ENCODE measurements at places on chromosomes 7 and 10.

DNA sequence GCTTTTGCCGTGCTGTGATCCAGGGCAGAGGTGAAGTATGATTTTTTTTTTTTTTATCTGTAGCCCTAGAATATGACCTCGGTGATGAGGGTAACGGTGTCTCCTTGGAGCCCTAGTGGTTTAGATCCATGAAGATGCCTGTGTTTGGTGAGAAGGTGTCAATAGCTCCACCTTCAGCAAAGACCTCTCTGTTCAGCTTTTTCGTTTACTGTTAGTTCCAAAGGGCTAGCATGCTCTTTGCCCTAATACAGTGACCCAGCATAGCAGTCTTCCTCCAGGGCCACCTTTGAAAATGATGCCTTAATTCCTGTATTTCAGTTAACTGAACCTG lies 746 bp upstream of the MRPS16 start:
- no peak for DNase-seq

- no peak for DNase-seq
These were observed 21.5 kb downstream of the PAX2 start for GRCh38 chr10:100766693-100767421.

GRCh38 chr10:72162978-72163377 lies 52.8 kb upstream of the ANAPC16 start:
- no peak for DNase-seq

DNA sequence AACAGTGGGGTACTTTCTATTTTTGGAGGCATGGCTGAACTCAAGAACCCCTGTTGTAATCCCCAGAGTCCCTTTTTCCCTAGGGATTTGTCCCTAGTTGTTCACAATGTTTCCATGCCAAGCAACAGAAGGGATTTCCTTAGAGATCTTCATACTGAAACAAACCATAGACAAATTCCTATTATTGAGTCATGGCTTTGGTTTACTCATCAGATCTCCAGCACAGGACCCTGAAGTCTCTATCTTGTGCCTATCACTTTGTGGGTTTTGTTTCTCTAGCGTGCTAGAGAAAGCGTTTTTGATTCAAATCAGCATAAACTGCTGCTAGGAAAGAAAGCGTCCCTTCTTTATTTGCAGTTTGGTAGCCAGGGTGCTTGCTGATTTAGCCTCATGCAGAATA lies 165.0 kb downstream of the BAMBI start:
- no peak for DNase-seq

DNA sequence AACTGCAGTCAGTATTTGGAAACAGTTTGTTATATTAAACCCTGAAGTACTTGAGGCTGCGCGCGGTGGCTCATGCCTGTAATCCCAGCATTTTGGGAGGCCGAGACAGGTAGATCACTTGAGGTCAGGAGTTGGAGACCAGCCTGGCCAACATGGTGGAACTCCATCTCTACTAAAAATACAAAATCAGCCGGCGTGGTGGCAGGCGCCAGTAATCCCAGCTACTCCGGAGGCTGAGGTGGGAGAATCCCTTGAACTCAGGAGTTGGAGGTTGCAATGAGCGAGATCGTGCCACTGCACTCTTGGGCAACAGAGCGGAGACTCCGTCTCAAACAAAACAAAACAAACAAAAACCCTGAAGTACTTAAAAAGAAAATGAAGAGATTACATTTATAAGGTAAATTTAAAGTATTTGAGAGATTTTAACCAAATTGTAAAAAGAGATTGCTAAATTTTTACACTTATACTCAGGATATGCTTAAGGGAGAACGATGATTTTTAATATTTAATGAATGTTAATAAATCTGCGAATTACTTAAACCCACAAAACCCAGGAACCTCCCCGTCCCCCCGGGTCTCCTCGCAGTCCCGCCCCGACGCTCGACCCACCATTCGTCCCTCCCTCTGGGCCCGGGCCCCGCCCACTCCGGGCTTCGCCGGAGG lies 425 bp upstream of the MTG1 start:
- DNase-seq: no peak

- DNase-seq: no peak
These were observed 128.5 kb downstream of the PLCE1 start for GRCh38 chr10:94122211-94122610.

DNA sequence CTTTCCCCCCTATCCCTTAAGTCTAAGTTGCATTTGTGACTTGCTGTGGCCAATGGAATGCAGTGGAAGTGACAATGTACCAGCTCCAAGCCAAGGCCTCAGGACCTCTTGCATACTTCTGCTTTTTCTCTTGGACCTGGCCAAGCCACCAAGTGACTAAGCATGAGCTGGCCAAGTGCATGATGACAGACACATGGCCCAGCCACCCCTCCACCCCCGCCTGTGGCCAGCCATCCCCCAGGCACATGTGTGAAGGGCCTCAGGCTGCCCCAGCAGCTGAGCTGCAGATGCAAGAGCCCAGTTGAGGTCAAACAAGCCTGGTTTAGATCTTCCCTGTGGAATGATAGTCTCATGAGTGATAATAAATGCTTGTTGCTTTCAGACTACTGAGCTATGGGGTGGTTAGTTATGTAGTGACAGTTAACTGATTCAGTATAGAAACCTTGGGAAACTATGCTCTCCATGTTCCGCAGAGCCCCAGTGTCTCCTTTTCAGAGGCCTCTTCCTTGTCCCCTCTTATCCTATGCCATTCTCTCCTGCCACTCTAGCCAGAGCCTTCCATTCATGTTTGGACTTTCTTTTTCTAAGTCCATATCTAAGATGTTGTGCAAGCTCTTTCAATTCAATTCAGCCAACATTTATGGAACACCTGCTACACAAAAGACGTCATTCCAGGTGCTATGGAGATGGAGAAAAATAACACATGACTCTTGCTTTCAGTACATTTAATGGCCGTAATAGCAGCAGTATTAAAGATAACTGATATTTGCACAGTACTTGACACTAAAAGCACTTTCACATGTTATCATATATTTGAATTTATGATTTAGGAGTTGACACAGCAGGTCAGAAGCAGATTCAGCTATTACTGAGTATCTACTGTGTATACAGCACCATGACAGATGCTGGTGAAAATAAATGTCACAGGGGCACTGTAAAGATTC lies 55.5 kb upstream of the LOXL4 start:
- DNase-seq: peak; percentile 84

GRCh38 chr7:151448261-151449252 lies 8.6 kb upstream of the CRYGN start:
- DNase-seq: peak; percentile 41

DNA sequence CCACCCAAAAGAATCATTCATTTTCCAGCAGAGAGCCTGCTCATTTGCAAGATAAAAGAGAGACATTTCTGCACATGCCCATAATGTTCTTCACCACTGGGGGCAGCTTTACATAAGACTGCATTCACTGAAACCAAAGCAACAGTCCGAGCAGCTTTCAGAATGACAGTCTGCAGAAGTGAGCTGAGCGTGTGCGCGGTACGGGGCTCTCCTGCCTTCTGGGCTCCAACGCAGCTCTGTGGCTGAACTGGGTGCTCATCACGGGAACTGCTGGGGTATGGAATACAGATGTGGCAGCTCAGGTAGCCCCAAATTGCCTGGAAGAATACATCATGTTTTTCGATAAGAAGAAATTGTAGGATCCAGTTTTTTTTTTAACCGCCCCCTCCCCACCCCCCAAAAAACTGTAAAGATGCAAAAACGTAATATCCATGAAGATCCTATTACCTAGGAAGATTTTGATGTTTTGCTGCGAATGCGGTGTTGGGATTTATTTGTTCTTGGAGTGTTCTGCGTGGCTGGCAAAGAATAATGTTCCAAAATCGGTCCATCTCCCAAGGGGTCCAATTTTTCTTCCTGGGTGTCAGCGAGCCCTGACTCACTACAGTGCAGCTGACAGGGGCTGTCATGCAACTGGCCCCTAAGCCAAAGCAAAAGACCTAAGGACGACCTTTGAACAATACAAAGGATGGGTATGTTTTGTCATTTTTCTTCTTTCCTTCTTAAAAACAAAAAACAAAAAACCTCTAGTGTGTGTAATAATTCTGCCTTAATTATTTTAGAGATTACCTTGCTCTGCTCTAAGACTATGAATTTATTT lies at the start of gene LRRTM3:
Gene LRRTM3, plus strand, starts transcription at position 141 of the 820 bp plus-strand sequence.
- DNase-seq: no peak

GRCh38 chr7:73833251-73833919 lies 2.6 kb downstream of the CLDN4 start:
- DNase-seq: no peak

- peak; percentile 77 for DNase-seq
These were observed 1.3 kb downstream of the PDZD8 start for GRCh38 chr10:117373823-117374505.

- DNase-seq: no peak
These were observed 20.3 kb downstream of the ACSM6 start for GRCh38 chr10:95214369-95214768.
